ENCODE measurements at places on chromosomes 6 and 20. TPM values are rescaled to one million over a fixed set of nuclear protein-coding genes. Genes with fewer than 3 reads are reported as not detected.

Gene KIF25
- total RNA-seq = not detected

Gene FOXC1
- total RNA-seq = 27.6 TPM

Gene OR2H1
- total RNA-seq = not detected

Gene SALL4
- not detected for total RNA-seq

Gene MCHR2
- total RNA-seq = not detected

Gene RHAG
- not detected for total RNA-seq

Gene ARID1B
- 84.6 TPM for total RNA-seq

Gene CST5
- total RNA-seq = not detected
